ENCODE measurements at places on chromosomes 4 and X. TPM values are rescaled to one million over a fixed set of nuclear protein-coding genes. Genes with fewer than 3 reads are reported as not detected.

Gene NPNT
- total RNA-seq, result 1.8 TPM

Gene DCAF8L2
- total RNA-seq, result not detected

Gene NSDHL
- 24.5 TPM for total RNA-seq

Gene HSPA4L
- total RNA-seq, result 4.9 TPM

Gene PNPLA4
- total RNA-seq, result 7.8 TPM

Gene GRPEL1
- 19.2 TPM for total RNA-seq

Gene FABP2
- not detected for total RNA-seq

Gene PCDH19
- 0.85 TPM for total RNA-seq

Gene CCDC120
- 1.1 TPM for total RNA-seq

Gene TLR7
- not detected for total RNA-seq

Gene ANK2
- 97.5 TPM for total RNA-seq

Gene TLR1
- 1.5 TPM for total RNA-seq

Gene ANXA3
- 4.7 TPM for total RNA-seq

Gene BEND4
- not detected for total RNA-seq

Gene MAGEC3
- not detected for total RNA-seq

Gene SH3RF1
- total RNA-seq, result 34.0 TPM

Gene TMEM144
- 2.6 TPM for total RNA-seq

Gene GAGE2A
- total RNA-seq, result not detected

Gene DMRTC1B
- not detected for total RNA-seq

Gene GLOD5
- not detected for total RNA-seq

Gene SMAD1
- total RNA-seq, result 46.2 TPM

Gene FHIP1A
- total RNA-seq, result 0.85 TPM

Gene IQCM
- total RNA-seq, result not detected

Gene PGAM4
- total RNA-seq, result not detected

Gene ITM2A
- 0.32 TPM for total RNA-seq

Gene NKX3-2
- total RNA-seq, result under 0.01 TPM

Gene ANXA10
- not detected for total RNA-seq

Gene GLRA2
- not detected for total RNA-seq

Gene SLC10A4
- total RNA-seq, result not detected

Gene RBM46
- 0.12 TPM for total RNA-seq

Gene PNCK
- total RNA-seq, result 0.65 TPM

Gene RELL1
- total RNA-seq, result 79.1 TPM

Gene ATG4A
- 8.3 TPM for total RNA-seq

Gene RAB9B
- 0.97 TPM for total RNA-seq

Gene RXFP1
- 1.6 TPM for total RNA-seq

Gene RPS6KA6
- total RNA-seq, result 4.0 TPM

Gene SOWAHD
- 0.49 TPM for total RNA-seq

Gene UNC5C
- 6.8 TPM for total RNA-seq

Data from hair follicle dermal papilla cell (primary cell).